Memory B cell (primary cell): ENCODE measurements at places on chromosomes 6 and 20.
A peak's percentile ranks its signal among the peaks of the same experiment; 100 is the strongest.

- no peak overlapping the region for H3K4me3 ChIP-seq
- H3K27me3 ChIP-seq = no peaks in the 10 kb centered on the region
- H3K4me1 ChIP-seq = no peaks in the 10 kb centered on the region
- H3K36me3 ChIP-seq = no peaks in the 10 kb centered on the region
- DNase-seq = no peak
These were observed 35.8 kb downstream of the MEI4 start for GRCh38 chr6:77688649-77689048.

GRCh38 chr6:137241481-137242038 lies 22.4 kb upstream of the IFNGR1 start:
- H3K36me3 ChIP-seq = peaks cover 5% of the 10 kb centered on the region
- no peak for DNase-seq
- no peak overlapping the region for H3K27ac ChIP-seq
- H3K4me1 ChIP-seq = peaks cover 4% of the 10 kb centered on the region
- H3K27me3 ChIP-seq = no peaks in the 10 kb centered on the region

DNA sequence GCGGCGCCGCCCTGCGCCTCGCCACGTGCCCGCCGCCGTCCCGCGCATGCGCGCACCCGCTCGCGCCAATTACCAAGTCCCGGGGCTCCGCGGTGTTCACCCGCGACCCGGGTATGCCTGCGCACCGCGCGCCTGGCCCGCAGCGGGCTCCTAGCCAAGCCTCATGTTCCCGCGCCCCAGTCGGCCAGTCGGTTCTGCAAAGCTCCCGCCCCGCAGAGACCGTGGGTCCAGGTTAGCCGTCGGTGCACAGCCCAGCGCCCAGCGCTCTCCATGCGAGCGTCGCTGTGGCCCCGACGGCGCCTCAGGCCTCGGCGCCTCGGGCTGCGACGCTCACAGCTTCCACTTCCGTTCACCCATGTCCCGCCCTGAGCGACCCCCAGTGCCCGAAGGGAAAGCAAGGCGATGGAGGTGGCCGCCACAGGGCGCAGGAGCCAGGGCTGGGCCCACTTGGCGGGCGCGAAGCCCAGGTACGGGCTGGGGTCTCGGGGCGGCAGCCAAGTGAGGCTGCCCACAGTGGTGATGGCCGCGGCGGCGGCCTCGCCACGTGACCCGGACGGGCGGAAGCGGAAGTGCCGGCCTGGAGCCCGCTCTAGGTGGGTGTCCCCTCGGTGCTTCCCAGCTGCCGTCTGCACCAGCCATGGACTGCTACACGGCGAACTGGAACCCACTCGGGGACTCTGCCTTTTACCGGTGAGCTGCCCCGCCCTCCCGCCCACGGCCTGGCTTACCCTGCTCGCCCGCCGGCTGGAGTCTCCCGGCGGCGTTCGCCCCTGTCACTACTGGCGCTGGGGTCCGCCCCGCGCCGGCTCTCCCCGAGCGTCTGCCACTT lies at the start of the genes PCED1A and VPS16:
Gene PCED1A, minus strand, starts transcription at position 518 of the 829 bp plus-strand sequence. CDS start 743 bp downstream, outside the sequence.
Gene VPS16, plus strand, starts transcription at position 608 of the 829 bp plus-strand sequence. Its CDS starts 30 bp downstream, at position 638.
- peak within 1 kb of the TSS; percentile 89 for H3K27ac ChIP-seq
- peak; percentile 88 for DNase-seq
- H3K4me3 ChIP-seq = peak within 1 kb of the TSS; percentile 89
- peaks cover 24% of the 10 kb centered on the region for H3K4me1 ChIP-seq
- H3K27me3 ChIP-seq = no peaks in the 10 kb centered on the region

DNA sequence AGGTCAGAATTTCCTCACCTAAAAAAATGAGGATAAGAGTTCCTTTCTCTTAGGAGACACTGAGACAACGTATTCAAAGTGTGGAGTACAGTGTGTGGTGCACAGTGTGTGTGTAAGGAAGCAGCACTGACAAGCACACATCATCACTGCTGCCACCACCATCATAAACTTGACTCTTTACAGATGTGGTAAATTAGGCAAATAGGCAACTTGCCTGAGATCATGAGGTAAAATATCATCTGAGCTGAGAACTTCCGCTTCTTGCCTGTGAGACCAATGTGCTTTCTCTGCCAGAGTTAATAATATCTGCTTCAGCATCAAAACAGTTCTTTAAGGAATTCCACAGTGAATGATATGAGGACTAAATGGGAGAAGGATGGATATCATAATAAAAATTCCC lies 52.7 kb downstream of the LYRM4 start:
- H3K27ac ChIP-seq = peak overlapping the region; percentile 92
- H3K4me3 ChIP-seq = no peak overlapping the region
- H3K4me1 ChIP-seq = peaks cover 14% of the 10 kb centered on the region
- no peak for DNase-seq
- no peaks in the 10 kb centered on the region for H3K27me3 ChIP-seq

DNA sequence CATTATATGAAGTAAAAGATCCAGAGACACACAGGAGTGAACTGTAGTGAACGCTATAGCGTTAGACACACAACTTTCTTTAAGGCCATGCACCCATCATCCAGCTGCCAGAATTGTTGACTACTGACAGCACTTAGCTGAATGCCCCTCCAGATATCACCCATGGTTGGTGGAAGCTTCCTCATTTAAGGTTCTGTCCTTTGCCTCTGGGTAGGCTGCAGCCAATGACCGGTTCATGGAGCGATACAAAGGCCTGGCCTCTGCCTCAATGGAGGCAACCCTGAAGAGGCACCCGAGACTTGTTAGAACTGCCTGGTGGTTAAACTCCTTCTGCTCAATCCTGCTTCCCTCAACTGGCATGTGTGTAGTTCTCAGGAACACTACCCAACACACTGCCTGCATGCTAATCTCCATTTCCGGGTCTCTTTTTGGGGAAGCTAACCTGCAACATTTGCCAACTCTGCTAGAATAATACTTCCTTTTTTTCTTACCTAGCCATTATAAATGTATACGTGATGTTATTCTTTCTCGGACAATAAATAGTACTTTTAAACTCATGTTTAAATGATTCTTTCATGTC lies 49.8 kb upstream of the THEMIS start:
- no peaks in the 10 kb centered on the region for H3K27me3 ChIP-seq
- H3K36me3 ChIP-seq = no peaks in the 10 kb centered on the region
- H3K27ac ChIP-seq = no peak overlapping the region
- peak overlapping the region; percentile 30 for H3K4me3 ChIP-seq
- DNase-seq = no peak
- H3K4me1 ChIP-seq = peaks cover 5% of the 10 kb centered on the region
